ENCODE measurements at places on chromosomes 11 and 22. TPM values are rescaled to one million over a fixed set of nuclear protein-coding genes. Genes with fewer than 3 reads are reported as not detected.

GRCh38 chr22:37747715-37748100 lies 50.9 kb downstream of the TRIOBP start:
- no peak for DNase-seq

GRCh38 chr22:49016909-49017481 lies 810.7 kb downstream of the BRD1 start:
- no peak for DNase-seq

The MRGPRE gene
- total RNA-seq: 0.36 TPM

DNA sequence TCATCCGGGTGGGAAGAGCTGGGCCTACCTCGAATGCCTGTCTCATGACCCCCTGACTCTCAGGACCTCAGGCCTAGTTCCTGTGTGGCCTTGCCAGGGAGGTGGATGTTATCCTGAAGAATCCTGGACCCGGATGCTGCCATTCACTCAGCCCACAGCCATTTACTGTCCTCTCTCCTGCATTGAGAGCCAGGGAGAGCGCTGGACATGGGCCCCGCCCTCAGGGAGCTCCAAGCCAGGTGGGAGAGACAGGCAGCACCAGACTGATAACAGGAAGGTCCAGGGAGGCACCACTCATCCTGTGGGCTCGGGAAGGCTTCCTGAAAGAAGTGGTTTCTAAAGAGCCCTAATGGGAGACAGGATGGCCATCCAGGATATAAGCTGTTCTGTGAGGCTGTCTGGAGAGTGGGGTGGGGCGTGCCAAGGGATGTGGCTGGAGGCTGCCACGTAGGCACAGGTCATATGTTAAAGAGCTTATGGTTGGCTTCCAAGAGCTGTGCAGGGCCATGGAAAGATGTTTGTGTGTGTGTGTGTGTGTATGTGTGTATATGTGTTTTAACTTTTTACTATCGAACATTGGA lies 8.6 kb downstream of the SERPINH1 start:
- DNase-seq: no peak

DNA sequence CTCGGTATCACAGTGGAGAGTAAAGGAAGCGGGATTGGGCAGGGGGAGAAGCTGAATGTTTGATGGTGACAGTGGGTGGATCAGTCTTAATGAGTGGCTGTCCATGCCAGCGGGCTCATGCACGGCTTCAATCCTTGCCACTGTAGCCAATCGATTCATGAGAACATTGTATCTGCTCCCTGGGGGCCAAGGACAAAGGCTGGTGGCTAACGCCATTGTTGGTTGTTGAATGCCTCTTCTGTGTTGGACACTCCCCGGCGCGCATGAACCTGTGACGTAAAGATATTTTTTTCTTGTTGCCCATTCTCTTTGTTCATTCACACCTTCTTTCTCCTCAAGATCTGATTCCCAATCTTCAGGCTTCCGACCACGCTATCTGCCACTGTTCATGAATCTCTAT lies 20.9 kb upstream of the ATXN10 start:
- no peak for DNase-seq

The TSPAN32 gene
- total RNA-seq: 27.1 TPM

The SLC5A12 gene
- not detected for total RNA-seq

The XNDC1N gene
- total RNA-seq: 2.5 TPM

GRCh38 chr11:62030071-62030684 lies 62.7 kb upstream of the FTH1 start:
- no peak for DNase-seq

- no peak for DNase-seq
Observed at GRCh38 chr11:126695293-126695692, 305.3 kb downstream of the KIRREL3 start.

The MAP6 gene
- total RNA-seq: 5.7 TPM

DNA sequence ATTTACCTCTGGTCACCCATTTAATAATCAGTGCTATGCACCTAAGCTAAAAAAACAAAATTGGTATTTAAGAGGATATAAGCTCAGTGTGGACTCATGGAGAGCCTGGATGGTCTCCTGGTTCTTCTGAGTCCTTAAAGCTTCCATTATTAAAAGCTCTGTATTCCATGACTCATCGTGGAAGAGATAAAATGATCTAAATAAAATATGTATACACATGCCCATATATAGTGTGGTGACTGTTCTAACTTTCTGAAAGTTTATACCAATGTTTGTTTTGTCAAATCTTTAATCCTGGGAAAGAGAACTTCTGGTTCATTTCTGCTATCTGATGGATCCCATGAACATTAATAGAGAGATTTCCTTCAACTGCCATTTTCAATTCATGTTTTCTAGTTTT lies 375.9 kb downstream of the GUCY1A2 start:
- no peak for DNase-seq

DNA sequence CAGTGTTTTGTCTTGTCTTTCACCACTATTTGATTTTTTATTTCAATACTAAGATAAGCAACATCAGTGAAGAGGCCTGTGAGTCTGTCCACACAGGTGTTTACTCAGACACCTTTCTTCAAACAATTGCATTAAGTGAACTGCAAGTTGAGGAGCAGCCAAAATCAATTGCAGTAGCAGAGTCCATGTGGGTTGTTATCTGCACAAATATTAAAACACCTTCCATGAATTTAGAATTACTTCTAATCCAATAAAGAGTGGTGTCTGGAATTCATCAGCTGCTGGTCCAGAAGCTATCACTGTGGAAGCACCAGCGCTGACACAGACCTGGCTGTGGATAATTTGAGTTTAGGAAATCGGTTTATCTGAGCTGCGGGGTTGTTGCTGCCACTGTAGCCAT lies 83.5 kb upstream of the FAT3 start:
- DNase-seq: no peak

The C11orf87 gene
- 0.14 TPM for total RNA-seq

DNA sequence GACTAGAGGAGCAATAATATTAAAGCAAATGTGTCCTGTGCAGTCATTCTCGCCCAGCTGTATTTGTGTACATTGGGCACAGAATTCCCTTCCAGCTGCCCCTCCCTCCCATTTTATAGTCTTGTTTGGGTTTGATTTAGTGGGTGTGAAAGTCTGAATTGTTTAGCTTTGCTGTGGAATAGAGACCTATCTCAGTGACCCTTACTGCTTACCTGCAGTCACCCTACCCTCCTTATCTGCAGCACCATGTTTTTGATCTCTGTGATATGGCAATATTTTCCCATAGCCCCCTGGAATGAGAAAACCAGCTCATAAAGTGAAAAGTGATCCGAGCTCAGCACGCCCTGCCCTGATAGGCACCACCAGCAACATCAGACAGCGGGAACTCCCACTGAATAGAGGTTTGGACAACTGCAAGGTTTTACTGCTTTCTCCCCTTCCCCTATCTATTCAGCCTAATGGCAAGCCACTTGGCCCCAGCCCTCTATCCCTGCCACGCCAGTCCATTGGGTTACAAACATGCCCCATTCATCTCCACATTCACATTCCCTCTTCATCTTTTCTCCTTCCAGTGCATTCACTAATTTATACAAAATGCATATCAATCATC lies 199.0 kb downstream of the ETS1 start:
- no peak for DNase-seq

The FAT3 gene
- 0.33 TPM for total RNA-seq

DNA sequence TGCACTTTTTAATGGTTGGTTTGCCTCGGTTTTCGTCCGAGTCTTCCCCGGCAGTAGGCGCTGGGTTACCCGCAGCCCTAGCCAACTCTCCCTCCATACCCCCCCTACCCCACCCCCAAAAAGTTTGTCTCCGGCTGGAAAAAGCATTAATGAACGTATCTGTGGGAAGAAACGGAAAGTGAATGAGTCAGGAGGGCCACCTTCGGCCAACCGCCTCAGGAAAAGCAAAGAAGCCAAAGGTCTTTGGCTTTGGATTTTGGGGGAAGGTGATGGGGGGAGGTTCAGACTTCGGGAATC lies 508 bp upstream of the FLI1 start:
- no peak for DNase-seq

DNA sequence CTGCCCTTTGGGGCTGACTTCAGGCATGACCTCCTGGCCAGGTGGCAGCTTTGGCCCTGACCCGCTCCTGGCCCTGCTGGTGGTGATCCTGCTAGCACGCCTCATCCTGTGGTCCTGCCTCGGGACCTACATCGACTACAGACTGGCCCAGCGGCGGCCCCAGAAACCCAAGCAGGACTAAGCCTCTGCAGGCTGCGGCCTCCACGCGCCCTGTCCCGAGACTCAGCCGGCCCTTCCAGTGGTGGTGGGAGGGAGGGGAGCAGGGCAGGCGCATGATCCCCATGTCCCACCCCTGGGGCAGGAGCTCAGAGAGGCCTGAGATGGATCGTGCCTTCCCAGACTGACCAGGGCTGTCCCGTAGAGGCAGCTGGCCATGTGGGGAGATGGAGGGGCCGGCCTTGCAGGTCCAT lies 2.1 kb downstream of the SMIM38 start:
- DNase-seq: no peak

The CDCA5 gene
- total RNA-seq: 1.3 TPM

DNA sequence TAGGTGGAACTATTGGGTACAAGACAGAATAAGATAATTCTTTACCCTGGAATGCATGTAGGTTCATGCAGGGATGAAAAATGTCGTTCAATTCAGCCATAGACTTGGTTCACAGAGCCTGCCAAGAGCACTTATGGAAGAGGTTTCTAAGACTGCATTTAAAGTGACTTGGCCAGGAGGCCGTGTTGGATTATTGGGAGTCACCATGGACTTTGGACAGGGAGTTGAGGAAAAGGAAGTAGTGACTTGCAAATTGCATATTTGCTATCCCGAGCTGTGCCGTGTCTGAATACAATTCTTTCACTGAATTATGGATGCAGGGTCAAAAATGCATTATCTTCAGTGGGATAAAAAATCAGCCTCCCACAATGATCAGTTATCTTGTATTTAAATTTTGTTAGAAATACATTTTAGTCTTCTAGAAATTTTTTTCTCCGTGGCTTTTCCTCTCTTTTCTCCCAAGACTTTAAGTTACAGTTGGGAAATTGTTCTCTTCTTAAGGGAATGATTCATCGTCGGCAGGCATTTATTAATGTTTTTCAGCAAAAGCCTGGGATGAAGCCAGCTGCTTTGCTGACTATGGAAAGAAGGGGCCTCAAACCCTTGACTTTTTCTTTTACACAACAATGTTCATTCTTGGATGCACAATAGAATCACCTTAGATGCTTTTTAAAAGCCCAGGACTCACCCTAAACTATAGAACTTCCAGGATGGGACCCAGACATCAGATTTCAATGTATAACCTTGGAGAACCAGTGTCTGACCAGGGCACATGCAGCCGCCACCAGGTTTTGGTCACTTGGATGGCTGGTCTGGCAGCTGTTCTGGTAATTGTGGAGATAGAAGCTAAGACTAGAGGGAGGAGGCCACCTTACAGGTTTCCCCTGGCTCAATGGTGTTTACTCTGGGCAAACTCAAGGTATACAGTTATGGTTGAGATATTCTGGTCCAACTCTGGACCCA lies 70.8 kb downstream of the FAT3 start:
- no peak for DNase-seq

DNA sequence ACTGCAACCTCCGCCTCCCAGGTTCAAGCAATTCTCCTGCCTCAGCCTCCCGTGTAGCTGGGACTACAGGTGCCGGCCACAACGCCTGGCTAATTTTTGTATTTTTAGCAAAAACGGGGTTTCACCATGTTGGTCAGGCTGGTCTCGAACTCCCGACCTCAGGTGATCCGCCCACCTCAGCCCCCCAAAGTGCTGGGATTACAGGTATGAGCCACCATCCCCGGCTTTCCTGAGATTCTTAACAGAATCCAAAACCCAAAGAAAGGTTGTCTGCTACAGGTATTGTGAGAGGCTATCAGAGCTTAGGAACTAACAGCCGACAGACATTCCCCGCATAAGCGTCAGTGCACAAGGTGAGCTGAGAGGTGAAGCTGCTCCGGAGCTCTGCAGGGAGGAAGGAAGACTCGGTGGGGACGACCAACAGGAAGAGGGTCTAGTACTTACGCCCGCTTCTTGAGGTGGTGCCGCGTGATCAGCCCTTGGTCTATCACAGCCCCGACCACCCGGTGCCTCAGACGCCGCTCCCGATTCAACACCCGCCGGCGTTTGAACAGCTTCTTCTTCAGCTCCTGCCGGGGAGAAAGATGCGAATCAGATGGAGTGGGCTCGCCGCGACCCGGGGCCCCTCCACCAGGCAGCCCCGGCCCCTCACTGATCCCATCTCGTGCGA lies 470 bp downstream of the C11orf98 start:
- DNase-seq: peak; percentile 20

- DNase-seq: no peak
Observed at GRCh38 chr11:6586434-6587359, 16.7 kb downstream of the RRP8 start.

DNA sequence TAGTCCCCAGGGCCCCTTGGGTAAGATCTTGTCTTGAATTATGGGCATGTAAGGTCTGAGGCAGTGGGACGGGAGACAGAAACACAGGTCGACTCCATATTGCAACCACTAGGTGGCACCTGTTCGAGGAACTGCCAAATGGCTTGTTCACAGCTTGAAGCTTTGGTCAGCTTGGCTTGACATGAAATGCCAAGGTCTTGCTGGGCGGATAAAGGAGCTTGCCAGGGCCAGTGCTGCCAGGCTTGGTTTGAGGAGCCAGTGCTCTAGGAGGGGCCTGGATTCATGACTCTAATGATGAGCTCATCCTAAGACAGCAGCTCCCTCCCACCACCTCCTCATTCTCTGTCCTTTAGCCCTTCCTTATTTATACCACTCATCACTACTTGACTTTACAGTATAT lies 11.9 kb upstream of the NRIP3 start:
- peak; percentile 29 for DNase-seq

- no peak for DNase-seq
Observed at GRCh38 chr22:42639541-42640241, 710 bp downstream of the ATP5MGL start.

DNA sequence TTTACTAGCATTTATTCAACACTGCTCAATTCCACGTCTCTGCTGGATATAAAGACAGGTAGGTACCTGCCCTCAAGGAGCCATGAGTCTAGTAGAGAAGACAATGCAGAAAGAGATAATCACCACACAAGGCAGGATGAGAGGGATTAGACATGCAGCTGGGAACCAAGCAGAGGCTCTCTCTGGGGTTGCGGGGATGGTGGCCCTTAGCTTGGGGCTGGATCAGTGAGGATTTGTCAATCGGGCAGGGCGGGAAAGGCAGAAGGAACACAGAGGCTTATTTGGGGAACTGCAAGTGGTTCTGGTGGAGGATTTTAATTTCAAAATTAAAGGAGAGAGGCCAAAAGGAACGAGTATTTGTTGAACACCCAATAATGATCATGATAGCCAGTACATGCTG lies 8.5 kb upstream of the DMC1 start:
- DNase-seq: no peak

DNA sequence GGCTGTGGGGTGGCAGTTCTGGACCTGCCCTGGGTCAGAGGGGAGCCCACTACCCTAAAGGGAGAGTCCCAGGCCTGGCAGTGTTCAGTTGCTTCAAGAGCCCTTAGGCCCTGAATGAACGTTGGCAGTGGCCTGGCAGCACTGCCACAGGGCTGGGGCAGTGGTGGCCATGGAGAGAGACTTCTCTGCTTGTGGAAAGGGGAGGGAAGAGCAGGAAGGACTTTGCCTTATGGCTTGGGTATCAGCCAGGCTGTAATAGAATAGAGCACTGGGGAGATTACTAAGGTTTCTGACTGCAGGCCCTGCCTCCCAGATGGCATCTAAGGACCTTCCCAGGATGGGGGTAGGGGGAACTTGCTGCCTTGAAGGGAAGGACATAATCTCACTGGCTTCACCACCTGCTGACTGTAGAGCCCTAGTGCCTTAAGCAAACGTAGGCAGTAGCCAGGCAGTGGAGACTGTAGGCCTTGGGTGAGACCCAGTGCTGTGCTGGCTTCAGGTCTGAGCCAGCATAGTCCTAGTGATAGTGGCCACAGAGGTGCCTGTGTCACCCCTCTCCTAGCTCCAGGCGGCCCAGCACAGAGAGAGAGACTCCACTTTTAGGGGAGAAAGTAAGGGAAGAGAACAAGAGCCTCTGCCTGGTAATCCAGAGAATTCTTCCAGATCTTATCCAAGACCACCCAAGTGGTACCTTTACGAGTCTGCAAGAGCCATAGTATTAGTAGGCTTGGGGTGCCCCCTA lies 27.6 kb downstream of the PLA2G6 start:
- no peak for DNase-seq

The CD3E gene
- 0.60 TPM for total RNA-seq
